ENCODE measurements at places on chromosomes 1 and 21. TPM values are rescaled to one million over a fixed set of nuclear protein-coding genes. Genes with fewer than 3 reads are reported as not detected.
A peak's percentile ranks its signal among the peaks of the same experiment; 100 is the strongest.

The CFHR3 gene
- not detected for total RNA-seq

The SPATA45 gene
- 0.65 TPM for total RNA-seq

The ELOVL1 gene
- total RNA-seq: 131 TPM

The ACKR1 gene
- total RNA-seq: 1.00 TPM

The TDRD5 gene
- total RNA-seq: not detected

The SH3D21 gene
- 16.3 TPM for total RNA-seq

The ANKRD45 gene
- total RNA-seq: 1.8 TPM

The MCOLN3 gene
- total RNA-seq: 0.75 TPM

- no peak for DNase-seq
These were observed 49.4 kb downstream of the NENF start for GRCh38 chr1:212482006-212482636.

DNA sequence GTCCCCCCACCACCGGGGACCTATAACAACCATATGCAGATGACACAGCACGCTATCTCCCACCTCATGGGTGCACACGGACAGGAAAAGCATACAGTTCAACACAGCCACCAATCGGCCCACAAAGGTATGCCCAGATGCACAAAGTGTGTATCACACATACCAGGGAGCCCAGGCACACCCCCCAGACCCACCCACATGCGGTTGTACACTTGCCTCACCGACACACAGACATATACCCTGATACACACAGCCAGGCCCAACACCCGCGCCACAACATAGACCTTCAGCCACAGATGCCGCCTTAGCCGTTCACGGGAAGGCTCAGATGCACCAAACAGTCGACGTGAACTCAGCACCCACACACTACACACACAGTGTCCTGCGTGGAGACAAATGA, 5.5 kb downstream of the CROCC start:
- no peak for DNase-seq

DNA sequence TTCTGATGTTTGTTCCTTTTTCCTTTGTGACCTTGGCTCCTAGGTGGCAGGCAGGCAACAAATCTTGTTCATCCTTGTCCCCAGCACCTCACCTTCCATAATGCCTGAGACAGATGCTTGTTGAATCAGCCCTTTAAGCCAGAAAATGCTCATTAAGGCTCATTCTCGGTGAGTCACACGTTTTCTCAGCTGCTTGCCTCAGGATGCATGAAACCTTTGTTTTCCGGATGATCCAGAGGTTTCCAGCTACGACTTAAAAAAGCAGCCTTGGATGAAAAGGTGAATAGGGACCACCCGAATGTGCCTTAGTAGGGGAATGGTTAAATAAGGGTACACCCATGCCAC, 4.6 kb upstream of the ATP13A2 start:
- peak; percentile 80 for DNase-seq

DNA sequence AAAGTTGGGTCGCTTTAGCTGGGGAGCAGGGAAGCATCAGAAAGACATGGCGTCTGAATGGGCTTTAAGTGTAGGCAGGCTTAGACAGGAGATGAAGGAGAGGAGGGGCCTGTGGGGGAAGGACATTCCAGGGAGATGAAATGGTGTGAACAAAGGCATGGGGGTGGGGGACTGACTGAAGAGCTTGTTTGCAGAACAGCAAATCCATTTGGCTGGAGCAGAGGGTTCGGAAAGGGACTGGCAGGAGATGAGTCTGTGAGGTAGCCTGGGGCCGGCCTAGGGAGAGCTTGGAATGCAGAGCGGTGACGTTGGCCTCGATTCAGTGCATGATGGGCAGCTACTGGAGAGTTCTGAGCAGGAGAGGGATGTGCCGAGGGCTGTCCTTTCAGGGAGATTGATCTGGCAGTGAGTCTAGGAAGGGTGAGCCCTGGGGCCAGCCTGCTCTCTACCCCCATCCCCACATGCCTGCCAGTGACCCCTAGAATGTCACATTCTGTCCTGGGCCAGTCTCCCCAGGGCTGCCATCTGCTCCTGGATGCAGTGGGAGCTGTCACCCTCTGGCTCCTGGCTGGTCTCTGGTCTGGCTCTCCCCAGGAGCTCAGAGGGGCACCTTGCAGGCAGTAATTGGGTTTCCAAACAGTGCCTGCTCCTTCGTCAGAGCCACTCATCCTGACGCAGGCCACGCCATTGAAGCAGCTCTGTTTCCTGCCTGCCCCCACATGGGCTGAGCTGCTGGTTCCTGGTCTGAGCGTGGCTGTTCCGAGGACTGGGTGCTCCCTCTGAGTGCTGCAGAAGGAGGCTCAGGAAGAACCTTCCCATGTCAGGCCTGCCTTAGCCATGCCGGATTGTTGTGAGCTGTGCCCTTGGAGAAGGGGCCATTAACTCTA, 22.3 kb upstream of the TMEM222 start:
- DNase-seq: peak; percentile 99

DNA sequence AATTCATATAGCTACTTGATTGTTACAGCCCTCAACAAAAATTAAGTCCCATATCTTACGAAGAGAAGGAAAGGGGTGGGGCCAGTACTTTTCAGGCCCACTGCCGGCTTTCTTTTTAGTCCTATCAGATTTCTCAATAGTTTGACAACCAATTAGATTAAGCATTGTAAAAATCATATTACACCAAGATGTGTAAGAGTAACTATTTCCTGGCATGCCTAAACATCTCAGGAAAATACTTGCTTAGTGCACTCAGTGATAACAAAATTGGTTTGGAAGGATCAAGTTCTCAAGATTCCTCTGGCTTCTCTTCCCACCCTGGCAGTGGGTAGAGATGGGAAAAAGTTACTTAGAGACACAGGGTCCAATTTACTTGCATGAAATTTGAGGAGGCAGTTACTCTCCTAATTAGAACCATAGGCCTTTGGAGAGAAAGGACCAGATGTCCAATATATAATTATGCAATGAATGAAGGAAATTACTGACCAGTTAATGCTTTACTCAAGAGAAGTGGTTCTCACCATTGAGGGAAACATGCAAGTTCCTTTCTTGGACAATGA, 30.1 kb downstream of the STPG1 start:
- no peak for DNase-seq

DNA sequence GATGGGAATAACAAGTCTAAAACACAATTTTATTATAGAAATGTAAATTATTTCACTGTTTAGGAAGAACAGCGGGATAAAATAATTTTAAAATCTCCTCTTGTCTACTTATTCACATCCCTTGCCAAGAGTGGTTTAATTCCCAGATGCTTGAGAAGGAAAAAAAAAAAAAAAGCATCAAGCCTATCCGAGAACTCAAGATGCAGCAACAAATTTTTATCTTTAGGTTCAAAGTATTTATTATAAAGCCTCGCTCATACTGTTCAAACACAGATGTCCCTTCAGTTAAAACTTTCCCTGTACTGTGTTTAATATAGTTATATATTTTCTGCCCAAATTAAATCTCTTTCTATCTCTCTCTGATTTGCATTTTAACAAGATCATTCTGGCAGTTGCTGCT, 1615.8 kb downstream of the PLA2G4A start:
- DNase-seq: no peak

GRCh38 chr1:209886219-209886536, 51.8 kb upstream of the SYT14 start:
- DNase-seq: no peak

- DNase-seq: no peak
These were observed 35.0 kb downstream of the OVGP1 start for GRCh38 chr1:111392460-111392945.

GRCh38 chr1:216896146-216896545, 172.9 kb upstream of the ESRRG start:
- no peak for DNase-seq

GRCh38 chr1:65372557-65372956, 47.9 kb upstream of the LEPR start:
- no peak for DNase-seq

GRCh38 chr1:162530307-162530987, 31.1 kb upstream of the UAP1 start:
- no peak for DNase-seq

DNA sequence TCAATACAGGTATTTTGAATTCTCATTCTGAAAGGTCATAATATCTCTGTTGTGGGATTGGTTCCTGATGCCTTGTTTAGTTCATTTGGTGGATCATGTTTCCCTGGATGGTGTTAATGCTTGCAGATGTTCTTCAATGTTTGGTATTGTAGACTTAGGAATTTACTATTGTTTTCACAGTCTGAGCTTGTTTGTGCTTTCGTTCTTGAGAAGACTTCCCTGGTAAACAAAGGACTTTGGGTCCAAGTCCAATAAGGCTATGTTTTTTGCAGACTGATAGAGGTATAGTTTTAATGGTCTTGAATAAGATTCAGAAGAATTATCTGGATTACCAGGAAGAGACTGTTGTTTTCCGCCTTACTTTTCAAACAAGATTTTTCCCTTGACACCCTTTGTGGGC, 1646.3 kb downstream of the AMY1C start:
- no peak for DNase-seq

- DNase-seq: no peak
These were observed 17.0 kb upstream of the LRRC8C start for GRCh38 chr1:89615676-89616598.

DNA sequence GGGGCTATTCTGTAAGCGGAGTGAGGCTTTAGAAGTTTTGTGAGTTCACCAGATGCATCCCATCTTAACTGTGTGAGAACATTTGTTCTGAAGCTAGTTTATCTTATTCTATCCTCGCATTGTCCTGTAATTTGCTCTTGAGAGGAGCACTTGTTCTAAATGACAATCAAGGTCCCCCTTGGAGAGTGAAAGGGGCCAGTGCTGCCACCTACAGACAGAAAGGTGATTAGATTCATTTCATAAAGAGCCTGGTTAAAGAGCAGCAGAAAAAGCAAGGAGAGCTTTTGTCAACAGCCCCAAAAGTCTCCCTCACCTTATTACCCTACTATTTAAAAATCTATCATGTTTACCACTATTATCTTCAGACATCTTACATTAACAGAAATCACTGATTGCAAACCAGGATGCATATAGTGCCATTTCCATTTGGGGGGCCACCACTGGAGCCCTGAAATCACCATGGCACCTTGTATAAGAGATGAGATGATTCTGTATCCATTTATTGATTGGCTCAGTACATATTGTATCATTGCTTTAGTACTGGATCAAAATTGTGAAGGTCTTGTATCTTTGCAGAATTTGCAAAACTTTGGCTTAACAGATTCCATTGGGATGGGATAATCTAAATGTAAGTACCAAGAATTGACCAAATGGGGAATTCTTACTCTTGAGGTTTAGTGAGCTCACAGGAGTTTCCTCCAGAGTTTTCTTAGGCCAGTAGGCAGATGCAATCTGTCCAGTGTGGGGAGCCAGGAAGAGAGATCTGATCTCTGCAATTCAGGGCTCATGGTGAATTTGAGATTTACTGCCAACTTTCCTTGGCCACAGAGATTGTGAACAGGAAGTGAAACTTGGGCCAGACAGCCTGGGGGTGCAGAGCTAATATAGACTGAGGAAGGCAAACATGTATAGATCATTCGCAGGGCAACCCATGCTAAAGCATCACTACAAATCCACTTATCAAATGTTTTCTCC, 64.3 kb upstream of the TRABD2B start:
- peak; percentile 8 for DNase-seq

DNA sequence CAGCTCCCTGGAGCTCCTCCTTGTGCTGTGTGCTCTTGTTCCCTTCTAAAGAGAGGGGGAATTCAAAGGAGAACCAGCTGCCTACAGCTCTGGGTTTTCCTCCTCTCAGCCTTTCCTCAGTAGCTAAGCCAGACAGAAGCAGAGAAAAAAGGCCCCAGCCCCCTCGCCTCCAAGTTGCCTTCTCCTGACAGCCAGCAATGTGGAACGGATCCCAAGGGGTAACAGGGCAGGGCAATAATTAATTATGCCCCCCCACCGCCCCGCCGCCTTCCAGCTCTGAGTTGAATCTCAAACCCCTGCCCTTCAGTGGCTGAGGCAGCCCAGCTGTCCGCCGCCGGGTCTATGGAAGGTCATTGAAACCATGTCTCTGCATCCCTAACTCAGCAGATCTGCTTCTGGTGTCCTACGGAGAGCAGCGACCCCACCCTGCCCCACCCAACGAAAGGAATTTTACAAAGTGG, 69.0 kb upstream of the GOLT1A start:
- DNase-seq: no peak
